ENCODE measurements at places on chromosomes 5 and 9.
A peak's percentile ranks its signal among the peaks of the same experiment; 100 is the strongest.

GRCh38 chr5:56383761-56384160, 150.6 kb upstream of the ANKRD55 start:
- DNase-seq, result no peak

DNA sequence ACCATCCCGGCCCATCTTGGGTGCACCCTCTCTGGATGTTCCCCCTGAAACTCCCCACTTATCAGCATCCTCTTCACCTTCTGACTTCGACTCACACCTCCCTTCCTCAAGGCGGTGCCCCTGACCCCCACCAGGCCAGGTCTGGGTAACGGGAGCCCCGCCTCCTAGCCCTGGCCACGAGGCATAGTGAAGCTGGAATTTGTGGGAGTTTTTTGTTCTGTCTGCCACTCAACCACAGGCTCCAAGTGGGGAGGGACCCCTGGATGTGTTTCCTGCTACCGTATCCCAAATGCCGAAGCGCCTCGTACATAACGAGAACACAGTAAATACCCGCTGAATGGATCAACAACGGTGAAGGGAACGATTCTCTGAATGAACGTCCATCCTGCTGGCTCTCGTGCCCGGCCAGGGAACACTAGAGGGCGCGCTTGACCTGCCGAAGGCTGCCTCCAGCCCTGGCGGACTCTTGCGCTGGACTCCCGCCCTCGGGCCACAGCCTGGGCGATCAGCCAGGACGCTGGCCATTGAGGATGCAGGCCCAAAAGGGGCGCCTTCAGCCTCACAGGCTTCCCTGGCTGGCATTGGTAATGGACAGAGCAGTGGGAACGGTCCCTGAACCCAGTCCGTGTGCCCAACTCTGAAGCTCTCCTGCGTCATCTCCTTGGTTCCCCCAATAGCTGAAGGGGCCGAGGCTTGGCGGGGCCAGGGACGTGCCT, 47.3 kb upstream of the PHYKPL start:
- DNase-seq, result peak; percentile 86

DNA sequence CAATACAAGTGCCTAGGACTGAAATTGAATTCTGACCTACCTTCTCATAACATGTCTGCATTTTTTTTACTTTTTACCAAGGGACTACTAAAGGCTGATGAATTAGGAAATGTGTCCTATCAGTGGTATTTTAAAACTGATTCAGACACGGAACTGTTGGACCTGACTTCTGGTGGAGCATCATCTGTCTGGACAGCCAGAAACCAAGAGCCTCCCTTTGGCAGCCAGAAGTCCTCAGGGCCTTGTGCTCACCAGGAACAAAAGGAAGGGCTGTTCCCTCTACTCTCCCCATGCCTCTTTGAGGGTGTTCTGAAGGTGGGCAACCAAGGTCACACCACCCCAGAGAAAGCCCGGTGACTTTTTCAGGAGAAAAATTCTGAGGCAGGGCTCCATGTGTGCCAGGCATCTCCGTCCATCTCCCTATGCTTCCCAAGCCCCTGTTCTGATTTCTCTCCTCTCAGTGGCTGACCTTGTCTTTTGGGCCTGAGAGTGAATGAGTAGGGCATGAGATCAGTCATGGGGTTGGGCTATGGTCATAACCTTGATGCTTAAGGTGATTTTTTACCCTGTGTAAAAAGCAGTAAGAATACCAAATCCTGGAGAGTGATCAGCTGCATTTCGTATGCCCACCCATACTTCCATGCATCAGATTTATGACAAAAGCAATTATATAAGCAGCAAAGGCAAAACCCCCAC, 143.7 kb downstream of the SCAMP1 start:
- no peak for DNase-seq

DNA sequence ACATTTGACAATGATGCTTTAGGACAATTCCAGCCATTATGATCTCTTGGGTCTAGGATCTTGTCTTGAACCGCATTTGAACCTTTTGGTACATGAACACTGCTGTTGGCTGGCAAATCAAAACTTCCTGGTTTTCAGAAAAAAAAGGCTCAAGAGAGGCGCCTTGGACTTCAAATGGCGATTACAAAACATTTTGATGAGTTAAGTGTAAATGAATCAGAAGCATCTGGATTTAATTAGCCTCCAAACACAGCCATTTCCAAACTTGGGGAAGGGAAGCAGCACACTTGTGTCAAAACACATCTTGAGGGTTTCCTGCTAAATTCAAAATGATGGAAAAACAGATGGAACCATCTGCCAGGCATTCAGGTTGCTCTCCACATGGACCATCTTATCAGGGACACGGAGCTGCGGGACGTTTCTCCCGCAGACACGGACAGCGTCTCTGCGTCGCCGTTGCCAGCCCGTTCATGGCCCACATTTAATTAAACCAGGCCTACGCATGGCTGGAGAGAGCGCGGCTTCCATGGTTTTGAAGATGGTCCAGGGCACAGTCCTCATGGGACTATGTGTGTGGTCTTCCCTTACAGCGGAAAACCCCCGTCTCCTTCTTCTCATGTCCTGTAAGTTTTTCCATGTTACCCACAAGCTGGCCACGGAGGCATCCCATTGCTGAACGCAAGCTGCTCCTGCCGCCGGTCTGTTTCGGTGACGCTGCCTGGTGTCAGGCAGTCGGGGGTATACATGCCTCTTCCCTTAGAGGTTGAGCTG, 55.8 kb upstream of the PTCH1 start:
- no peak for DNase-seq

GRCh38 chr5:164593982-164594381, 1088.6 kb downstream of the MAT2B start:
- no peak for DNase-seq

GRCh38 chr9:134640506-134641172, 964 bp upstream of the COL5A1 start:
- no peak for DNase-seq

- DNase-seq, result no peak
Observed at GRCh38 chr5:167720676-167721260, 570.7 kb upstream of the WWC1 start.

DNA sequence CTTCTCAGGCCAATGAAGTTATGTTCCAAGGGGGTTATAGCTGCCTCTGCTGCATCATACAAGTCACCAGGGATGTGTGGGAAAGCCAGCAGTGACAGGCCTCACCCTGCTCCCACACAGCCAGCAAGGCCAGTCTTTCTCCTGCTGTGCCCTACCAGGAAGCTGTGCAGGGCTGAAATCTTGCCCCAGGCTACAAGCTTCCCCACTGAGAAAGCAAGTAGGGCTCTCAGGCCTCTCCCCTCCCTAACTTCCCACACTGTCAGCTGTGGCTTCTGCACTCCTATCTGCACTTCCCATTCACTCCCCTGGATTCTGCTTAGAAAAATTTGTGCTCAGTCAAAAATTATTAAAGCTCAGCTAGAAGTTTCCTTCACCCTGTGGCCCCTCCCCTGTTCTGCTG, 611.2 kb upstream of the ZNF608 start:
- no peak for DNase-seq

DNA sequence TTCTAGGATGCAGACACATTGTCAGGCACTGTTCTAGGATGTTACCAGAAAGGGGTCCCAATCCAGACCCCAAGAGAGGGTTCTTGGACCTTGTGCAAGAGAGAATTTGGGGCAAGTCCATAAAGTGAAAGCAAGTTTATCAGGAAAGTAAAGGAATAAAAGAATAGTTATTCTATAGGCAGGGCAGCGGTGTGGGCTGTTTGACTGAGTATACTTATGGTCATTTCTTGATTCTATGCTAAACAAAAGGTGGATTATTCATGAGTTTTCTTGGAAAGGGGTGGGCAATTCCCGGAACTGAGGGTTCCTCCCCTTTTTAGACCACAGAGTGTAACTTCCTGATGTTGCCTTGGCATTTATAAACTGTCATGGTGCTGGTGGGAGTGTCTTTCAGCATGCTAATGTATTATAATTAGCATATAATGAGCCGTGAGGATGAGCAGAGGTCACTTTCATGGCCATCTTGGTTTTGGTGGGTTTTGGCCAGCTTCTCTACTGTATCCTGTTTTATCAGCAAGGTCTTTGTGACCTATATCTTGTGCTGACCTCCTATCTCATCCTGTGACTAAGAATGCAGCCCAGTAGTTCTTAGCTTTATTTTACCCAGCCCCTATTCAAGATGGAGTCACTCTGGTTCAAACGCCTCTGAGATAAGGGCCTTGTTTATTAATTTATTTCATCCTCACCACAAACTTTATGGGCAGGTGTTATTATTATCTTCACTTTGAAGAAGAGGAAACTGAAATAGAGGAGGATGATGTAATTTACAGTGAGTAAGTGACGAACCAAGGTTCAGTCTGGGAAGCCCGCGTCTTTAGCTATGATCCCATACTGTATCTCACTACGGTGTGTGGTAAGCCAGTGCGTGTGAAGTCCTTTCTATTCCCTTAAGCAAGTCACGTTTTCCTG, 186.0 kb upstream of the KLF4 start:
- no peak for DNase-seq

DNA sequence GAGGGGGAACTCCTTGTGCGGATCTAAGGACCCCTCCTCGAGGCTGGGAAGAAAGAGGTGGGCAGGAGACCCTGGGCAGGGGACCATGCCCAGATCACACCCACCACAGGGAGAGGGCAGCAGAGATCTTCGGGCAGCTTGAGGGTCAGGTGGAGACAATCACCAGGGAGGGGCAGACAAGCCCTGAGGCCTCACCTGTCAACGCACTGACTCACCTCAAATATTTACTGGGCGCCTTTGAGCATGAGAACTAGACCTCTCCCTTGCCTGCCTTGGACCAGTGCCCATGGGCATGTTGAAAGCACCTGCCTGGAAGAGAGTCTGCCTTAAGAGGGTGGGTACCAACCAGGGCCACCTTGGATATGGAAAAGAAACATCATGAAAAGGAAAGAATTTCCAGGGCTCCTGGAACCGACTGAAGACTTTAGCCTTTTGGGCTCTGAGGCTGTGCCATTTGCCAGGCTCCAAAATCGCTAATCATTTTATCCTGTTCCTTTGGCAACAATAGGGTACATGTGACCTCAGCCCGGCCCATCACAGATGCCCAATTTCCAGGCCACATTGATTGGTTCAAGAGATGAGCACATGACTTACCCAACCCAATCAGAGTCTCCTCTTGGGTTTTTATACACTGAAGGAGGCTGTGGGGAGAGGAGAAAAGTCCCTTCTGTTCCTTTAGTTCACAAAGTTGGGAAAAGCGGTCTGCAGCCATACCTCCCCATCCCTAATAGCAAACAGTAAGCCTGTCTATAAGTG, 10.4 kb upstream of the SPINK4 start:
- DNase-seq, result no peak

GRCh38 chr9:69314547-69314946, 10.5 kb upstream of the ENTREP1 start:
- no peak for DNase-seq

DNA sequence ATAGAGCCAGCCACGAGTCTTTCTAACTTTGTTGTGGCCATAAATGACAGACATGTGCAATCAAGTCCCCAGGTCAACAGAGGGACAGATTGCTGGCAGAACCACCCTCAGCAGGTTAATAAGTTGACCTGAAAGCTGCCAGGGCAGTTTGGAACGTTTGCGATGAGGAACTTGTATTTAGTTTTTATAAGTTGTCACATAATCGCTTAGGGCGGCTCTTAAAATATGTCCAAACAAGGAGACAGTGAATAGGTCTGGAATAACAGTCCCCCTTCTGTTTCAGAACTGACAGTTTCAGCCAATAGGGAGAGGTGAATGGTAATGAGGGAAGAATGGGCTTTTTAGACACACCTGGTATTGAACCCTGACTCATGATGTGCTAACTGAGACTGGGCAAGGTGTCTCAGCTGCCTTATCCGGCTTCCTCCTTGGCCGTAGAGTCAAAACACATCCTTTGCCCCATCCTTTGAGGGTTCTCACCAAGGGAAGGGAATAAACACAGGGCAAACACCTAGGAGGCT, 33.6 kb upstream of the GABRP start:
- DNase-seq, result no peak

DNA sequence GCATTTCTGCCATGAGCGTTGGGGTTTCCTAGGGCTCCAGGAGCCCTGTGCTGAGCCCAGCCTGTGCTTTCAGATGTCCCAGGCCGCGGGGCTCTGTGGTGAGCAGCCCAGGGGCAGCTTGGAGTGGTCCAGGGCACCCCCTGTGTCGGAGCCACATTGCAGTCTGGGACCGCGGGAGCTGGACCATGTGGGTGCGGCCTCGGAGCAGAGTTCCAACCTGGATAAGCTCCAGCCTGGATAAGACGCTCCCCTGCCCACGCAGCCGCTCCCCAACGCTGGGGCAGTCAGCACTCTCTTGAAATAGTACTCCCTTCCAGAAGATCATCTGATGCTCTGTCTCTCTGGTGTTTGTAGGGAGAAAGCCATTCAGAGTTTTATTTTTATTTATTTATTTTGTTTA, 111.1 kb downstream of the WNK2 start:
- no peak for DNase-seq

DNA sequence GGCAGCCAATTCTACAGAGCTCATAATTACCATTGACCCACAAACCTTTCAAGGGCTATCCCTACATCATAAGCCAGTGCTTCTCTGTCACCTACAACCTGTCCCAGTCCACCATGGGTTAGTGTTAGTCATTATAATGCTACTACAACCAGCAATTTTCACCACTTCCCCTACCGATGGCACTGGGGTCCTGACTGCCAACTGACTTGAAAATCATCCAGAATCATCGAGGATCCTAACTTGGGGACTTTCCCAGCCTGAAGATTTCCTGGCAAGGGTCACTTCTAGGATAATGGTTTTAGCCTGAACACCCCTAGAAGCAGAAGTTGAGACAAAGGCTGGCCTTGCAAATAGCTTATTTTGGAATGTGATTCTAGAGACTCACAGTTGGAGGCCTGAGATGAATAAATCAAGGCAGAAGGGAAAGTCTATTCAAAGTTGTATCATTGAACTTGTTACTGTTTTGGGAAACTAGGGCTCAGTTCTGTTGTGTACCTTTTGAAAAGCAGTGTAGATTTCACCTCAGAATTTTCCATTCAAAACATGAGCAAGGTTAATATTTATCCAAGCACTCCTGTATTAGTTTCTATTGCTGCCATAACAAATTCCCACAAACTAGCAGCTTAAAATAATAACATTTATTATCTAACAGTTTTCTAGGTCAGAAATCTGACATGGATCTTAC, 633.0 kb downstream of the LRRC70 start:
- DNase-seq, result no peak

GRCh38 chr9:91191411-91192380, 170.0 kb downstream of the AUH start:
- DNase-seq, result peak; percentile 57

GRCh38 chr9:16593746-16594145, 276.7 kb downstream of the BNC2 start:
- no peak for DNase-seq

GRCh38 chr5:135593886-135594285, 15.1 kb upstream of the CXCL14 start:
- DNase-seq, result no peak
